ENCODE measurements at places on chromosomes 4 and X. TPM values are rescaled to one million over a fixed set of nuclear protein-coding genes. Genes with fewer than 3 reads are reported as not detected.

The FGFRL1 gene
- 17.8 TPM for total RNA-seq

GRCh38 chr4:60201052-60201673 lies 999.0 kb upstream of the ADGRL3 start:
- peak; percentile 33 for DNase-seq

GRCh38 chr4:101833480-101833879 lies 43.0 kb downstream of the BANK1 start:
- DNase-seq, result no peak

- no peak for DNase-seq
These were observed 243.5 kb downstream of the GPAT3 start for GRCh38 chr4:83779103-83780052.

- no peak for DNase-seq
These were observed 24.1 kb downstream of the PIN4 start for GRCh38 chrX:72205706-72206105.

GRCh38 chr4:99615170-99615820 lies 40.7 kb downstream of the MTTP start:
- no peak for DNase-seq

The FAM9C gene
- not detected for total RNA-seq

DNA sequence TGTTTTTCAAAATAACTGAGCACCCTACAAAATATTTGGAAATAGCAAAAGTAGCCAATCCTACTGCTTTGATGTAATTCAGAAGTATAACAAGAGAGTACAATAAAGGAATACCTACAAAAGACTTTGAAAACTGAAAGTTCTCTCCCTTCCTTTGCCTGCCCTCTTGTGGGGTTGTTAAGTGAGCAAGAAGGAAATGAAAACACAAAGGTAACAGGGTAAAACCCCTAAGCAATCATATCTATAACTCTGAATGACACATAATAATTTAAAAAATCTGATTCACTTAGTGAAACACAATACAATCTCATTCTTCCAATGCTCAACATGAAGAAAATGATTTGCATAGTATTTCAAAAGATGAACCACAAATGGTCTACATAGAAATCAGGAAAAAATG lies 98.2 kb downstream of the FRYL start:
- DNase-seq, result peak; percentile 48

GRCh38 chrX:124332481-124333424 lies at the start of gene TEX13D:
Gene TEX13D, plus strand, starts transcription at chrX:124332660. Its CDS starts 258 bp downstream, at chrX:124332918.
- DNase-seq, result no peak

The PTCHD1 gene
- not detected for total RNA-seq

DNA sequence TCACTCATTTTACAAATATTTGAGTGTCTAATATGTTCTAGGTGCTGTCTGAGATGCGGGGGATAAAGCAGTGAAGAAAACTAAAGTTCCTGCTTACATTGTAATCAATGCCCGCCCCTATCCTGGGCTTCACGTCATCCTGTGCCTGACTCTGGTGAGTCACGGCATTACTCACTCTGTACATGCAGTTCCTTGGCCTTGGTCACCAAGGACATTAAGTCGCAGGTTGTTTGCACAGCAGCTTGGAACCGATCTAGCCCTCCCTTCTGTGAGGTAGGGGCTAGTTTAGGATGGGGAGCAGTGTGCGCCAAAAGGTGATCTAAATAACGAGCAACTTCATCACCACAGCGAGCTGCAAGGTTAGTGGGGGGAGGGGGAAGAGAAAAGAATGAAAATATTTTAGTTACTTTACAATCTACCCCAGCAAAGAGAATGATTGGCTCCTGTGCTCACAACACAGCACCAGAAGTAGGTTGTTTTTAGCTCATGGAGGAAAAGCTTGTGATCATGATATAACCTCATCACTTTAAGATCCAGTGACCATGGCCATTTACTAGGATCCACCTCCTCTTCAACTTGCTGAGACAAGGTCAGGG lies 48.0 kb upstream of the HDAC8 start:
- DNase-seq, result peak; percentile 89

The USP51 gene
- total RNA-seq, result 1.0 TPM

- DNase-seq, result peak; percentile 68
These were observed 237.8 kb upstream of the PGRMC2 start for GRCh38 chr4:128525387-128525786.

Data from LHCN-M2 (cell line).